ENCODE measurements at places on chromosomes 13 and 19.

GRCh38 chr19:6065685-6066374, 44.5 kb downstream of the RFX2 start:
- DNase-seq, result peak; percentile 63

DNA sequence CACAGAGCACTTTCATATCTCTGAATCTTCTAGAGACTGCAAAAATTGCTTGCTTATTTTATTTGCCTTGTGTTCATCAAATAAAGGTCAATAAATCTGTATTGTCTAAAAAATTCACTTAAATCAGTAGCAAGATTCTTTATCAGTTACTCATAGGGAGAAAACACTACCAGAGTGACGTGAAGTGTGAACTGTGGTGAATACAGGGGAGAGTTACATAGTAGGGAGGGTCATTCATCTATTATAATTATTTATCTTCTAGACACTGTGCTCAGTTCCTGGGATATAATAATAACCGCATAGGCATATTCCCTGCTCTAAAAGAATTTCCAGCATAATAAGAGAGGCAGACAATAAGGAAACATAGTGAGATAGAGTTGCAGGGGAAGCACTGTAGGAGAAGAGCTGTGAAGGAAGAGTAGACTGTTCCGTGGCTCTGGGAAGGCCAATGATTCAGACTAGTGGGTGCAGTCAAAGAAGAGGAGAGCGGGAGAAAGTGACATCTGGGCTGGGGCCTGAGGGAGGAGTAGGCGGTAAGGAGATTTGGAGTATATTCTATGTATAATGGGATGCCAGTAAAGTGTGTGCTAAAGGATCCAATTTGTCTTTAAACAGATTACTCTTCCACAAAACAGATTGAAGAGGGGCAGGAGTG, 84.0 kb upstream of the TDRD3 start:
- DNase-seq, result no peak

- no peak for DNase-seq
These were observed 354.0 kb downstream of the SPRY2 start for GRCh38 chr13:79986890-79987289.

GRCh38 chr13:101698400-101698799, 245.9 kb downstream of the ITGBL1 start:
- DNase-seq, result no peak

- DNase-seq, result no peak
These were observed 15.4 kb downstream of the GTPBP3 start for GRCh38 chr19:17352608-17353280.

DNA sequence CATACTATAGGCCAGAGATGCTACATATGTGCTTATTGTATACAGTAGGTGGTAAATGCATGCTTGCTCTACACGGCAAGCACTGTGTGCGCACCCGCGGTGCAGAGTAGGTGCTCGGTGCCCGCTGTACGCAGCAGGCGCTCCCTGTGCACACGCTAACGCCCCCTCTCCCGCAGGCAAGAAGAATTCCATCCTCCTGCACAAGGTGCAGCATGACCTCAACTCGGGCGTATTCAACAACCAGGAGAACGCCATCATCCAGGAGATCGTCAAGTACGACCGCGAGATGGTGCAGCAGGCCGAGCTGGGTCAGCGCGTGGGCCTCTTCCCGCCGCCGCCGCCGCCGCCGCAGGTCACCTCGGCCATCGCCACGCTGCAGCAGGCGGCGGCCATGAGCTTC, 17.7 kb downstream of the POLRMT start:
- DNase-seq, result no peak

DNA sequence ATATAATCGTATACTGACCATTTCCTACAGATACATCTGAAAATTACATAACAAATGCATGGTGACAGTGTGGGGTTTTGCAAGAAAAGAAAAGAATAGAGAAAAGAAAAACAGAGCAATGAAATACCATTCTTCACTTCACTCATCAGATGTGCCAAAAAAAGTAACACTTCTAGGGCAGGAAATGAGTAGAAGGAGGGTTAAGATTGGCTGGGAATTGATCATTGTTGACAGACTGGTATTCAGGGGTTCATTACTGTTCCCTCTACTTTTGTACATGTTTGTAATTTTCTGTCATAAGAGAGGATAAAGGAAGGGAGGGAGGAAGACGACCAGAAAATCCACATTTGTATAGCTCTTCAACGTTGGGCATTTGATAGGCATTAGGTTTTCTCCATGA, 31.5 kb downstream of the ABCC4 start:
- no peak for DNase-seq

DNA sequence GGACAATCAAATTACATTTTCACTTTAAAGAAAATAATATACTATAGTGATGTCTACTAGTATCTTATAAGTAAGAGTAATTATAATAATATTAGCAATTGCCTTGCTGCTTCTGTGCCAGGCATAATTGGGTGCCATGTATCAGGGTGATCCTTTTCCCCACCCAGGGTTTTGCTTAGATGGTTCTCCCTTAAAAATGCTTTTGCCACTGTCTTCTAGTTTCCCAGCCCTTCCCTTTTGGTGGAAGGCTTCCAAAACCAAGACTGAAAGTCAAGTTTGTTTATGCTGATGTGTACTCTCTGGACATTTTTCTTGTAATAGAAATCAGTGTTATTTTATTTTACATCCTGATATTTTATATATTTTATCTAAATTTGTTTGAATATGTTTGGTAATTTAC, 77.8 kb downstream of the ITGBL1 start:
- DNase-seq, result no peak

DNA sequence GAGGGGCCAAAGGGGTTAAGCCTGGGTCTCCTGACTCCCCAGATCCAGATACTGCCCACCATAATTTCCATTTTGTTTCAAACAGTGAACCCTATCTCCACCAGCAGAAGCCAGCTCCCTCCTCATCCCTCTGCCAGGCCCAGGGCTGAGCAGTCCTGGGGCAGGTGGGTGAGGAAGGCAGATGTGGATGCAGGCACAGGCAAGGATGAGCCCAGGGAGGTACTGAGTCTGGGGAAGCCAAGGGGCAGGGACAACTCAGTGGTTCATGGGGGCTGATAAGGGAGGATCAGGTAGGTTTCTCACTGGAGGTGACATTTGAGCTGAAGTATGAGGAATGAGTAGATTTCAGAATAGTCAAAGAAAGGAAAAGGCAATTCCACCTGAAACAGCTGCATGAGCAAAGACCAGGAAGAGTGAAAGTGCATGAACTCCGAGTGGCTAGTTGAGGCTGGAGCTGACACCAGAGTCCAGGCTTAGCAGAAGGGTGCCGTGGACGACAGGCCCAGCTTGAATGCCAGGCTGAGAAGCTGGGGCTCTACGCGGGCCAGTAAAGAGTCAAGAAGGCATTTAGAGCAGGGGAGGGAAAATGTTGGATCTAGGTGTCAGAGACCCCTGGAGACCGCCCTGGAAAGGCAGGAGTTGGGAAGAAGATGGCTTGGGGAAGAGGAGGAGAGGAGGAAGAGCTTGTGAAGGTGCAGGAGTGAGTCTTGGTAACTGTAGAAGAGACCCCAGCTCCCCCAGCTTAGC, 10.3 kb downstream of the CIC start:
- no peak for DNase-seq

GRCh38 chr19:17579661-17580244, 24.3 kb downstream of the COLGALT1 start:
- DNase-seq, result no peak

- no peak for DNase-seq
These were observed 11.3 kb downstream of the AP1M1 start for GRCh38 chr19:16208847-16209665.

GRCh38 chr13:109157275-109157674, 527.9 kb downstream of the MYO16 start:
- DNase-seq, result no peak

DNA sequence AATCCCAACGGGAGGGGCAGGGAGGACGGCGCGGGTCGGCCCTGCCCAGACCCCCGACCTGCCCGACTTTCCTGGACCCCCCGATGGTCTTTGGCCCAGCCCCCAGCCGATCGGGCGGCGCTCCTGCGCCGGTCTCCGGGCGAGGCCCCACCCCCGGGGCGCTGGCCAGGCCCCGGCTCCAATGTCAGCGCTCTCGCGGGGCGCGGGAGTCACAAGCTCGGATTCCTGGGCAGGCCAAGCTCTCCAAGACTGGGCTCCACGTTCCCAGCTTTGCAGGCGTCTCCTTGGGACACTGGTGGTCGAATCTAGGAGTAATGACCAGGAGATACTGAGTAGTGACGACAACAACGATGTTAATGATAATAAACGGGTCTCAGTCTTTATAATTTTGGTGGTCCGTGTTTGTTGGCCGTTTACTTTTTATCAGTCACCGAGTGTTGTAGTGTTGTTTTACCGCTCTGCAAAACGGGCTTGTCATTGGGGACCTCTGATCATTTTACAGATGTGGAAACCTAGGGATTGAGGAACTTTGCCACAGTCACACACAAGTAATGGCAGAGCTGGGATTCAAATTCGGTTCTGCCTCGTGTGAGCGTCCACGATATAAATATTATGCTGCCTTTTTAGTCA, 545 bp downstream of the RAD23A start:
- DNase-seq, result no peak

- DNase-seq, result no peak
These were observed 13.8 kb downstream of the LILRB1 start for GRCh38 chr19:54644056-54644455.

DNA sequence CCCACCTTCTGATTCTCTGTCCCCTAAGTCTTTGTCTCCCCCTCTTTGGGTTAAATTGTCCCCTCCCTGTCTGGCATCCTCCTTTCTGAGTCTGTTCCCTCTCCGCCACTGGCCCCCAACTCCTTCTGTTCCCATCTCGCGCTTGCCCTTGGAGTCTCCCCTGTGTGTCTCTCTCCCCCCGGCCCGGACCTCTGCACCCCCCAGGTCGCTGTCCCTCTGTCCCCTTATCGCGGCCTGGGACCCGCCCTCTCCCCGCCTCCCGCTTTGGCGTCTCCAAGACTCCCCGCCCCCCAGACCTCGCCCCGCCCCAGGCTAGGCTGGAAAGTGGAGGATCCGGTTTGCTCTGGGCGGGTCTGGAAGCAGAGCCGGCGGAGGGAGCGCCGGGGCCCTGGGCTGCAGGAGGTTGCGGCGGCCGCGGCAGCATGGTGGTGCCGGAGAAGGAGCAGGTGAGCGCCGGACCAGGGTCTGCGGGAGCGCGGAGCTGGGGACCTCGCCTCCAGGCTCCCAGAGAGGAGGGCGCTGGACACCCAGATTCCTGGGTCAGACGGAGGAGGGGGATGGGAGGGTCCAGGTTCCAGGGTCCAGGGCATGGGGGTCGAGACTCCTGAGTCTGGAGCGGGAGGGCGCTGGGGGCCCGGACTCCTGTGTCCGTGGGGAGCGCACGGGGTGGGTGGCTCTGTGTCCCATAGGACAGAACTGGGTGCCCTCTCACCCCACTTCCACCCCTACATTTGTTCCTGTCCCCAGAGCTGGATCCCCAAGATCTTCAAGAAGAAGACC, at the start of gene TRPM4:
TSS of gene TRPM4 (plus strand) at position 348 of the 780 bp plus-strand sequence. CDS start at position 423, 75 bp downstream.
- peak; percentile 14 for DNase-seq
